ENCODE measurements at places on chromosomes 5 and 9. TPM values are rescaled to one million over a fixed set of nuclear protein-coding genes. Genes with fewer than 3 reads are reported as not detected.

DNA sequence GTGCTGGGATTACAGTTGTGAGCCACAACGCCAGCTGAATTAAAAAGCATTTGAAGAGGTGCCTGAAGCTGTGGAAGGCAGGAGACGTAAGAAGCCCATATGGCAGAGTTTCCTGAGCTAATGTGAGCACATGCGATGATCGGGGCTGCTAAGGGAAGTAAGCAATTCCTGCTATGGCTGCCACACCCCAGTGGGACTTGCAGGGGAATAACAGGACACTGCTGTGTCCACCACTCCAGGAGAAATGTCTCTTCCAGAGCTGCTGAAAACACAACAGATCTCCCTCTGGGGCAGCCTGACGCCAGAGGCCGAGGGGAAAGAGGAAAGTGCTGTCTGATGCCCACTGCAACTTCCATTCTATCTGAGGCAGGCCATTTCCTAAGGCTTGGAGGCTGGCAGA is 46.2 kb upstream of the ANKRD55 start:
- DNase-seq, result no peak

Gene MYOT
- polyA plus RNA-seq, result 327 TPM

GRCh38 chr5:35228310-35228709 is 2.0 kb downstream of the PRLR start:
- no peak for DNase-seq

DNA sequence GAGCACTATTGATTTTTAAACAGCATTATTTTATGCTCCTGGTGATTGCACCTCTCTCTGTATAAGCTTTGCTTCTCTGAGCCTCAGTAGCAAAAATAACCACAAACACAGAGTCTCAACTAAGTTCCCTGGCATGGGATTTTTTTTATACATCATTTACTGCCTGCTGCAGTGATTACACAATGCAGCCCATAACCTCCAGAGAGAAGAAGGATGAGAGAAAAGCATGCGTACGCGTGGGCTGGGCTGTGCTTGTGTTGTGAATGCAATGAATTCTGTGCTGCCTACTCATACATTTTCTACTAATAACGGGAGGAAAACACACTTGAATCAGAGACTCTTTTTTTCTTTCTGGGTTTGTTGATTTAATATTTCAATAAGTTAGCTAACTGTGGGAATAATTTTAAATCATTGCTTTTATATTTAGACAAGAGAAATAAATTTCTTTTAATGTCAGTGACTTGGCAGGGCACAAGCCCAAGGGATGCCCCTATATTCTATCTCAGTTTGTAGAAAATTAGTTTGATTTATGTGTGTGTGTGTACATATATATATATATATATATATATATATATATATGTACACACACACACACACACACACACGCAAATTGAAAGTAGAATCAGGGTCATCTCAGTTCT is 351.5 kb downstream of the MED10 start:
- DNase-seq, result peak; percentile 4

GRCh38 chr9:130711469-130711868 is 17.9 kb downstream of the EXOSC2 start:
- DNase-seq, result no peak

- no peak for DNase-seq
Observed at GRCh38 chr9:70435948-70436347, 21.5 kb upstream of the KLF9 start.

GRCh38 chr9:5231212-5231611 is at the start of gene INSL4:
Gene INSL4, plus strand, starts transcription at chr9:5231419. Its CDS starts 105 bp downstream, at chr9:5231524.
- no peak for DNase-seq

DNA sequence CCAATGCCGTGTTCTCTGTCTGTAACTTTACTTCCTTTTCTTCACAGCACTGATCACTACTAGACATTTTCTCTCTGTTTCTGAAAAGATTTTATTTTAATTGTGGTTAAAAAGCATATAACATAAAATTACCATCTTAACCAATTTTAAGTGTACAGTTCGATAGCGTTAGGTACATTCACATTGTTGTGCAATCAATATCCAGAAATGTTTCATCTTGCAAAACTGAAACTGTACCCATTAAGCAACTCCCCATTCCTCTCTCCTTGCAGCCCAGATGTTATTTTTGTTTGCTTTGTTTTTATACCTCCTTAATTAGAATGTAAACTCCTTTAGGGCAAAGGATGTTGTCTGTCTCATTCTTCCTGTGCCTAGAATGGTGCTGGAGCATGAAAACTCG is 47.5 kb downstream of the COL27A1 start:
- DNase-seq, result no peak

Gene TMEFF1
- 1.5 TPM for polyA plus RNA-seq

GRCh38 chr9:12702160-12702758 is 9.1 kb downstream of the TYRP1 start:
- peak; percentile 49 for DNase-seq

- no peak for DNase-seq
Observed at GRCh38 chr9:112065806-112066606, 109.1 kb downstream of the SUSD1 start.

DNA sequence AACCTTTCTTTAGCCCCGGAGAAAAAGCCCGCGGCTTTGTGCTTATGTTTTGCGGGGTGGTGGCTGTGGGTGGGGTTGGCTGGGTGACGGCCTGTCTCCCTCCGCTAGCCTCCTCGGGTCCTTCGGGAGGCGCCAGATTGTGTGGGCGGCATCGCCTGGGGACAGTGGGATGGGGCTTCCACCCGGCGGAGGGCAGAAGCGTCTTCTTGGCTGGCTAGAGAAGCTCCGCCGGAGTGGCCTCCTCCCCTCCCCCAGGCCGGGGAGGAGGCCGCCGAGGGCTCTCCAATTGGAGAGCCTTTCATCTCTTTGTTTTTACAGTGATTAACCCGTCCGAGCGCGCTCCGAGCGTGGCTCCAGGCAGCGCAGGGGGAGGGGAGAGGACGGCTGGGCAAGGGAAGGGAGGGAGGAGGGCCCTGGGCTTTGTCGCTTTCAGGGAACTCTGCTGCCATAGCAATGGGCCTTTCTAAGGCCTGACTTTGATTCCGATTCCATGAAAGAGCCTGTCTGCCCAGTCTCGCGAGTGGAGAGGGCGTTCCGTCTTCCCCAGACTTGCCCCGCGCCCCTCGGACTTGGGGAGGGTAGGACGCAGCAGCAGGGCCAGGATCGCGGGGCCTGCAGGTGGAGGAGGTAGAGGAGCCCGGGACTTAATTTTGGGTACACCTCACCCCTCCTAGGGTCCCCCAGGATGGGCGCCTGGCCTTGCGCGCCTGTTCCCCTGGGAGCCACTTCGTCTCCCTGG is 36.7 kb upstream of the TIFAB start:
- no peak for DNase-seq

Gene FOXD4L5
- polyA plus RNA-seq, result 0.90 TPM

DNA sequence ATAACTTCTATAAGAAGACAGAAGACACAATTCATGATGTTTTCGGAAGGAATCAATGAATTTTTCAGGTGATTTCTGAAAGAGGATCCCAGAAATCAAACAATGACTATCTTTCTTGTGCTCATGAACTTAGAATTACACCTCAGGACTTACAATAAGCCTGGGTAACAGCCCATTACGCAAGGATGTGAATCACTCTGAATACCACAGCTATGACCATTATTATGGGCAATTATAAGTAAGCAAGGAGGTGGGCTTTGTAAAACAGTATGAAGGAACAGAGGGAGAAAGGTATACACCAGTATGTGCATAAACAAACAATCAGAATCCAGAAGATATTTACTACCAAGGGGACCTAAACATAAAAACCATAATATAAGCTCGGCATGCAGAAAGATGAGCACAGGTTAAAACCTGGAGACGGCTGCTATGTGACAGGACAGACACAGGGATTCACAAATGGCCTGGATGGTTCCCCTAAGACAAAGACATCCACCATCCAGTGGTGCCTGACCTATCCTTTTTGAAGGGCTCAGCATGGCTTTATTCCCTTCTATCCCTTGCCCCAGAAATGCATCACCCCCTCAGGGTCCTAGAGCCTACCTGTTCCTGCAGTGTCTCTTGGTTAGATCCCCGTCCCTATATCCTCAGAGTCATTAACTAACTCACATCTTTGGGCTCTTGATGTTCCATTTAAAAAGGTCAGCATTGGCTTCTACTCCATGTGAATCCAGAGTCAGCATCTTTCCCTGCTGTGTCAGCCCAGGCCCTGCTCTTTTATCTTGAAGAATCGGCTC is 21.8 kb upstream of the PPP2CA start:
- DNase-seq, result no peak

DNA sequence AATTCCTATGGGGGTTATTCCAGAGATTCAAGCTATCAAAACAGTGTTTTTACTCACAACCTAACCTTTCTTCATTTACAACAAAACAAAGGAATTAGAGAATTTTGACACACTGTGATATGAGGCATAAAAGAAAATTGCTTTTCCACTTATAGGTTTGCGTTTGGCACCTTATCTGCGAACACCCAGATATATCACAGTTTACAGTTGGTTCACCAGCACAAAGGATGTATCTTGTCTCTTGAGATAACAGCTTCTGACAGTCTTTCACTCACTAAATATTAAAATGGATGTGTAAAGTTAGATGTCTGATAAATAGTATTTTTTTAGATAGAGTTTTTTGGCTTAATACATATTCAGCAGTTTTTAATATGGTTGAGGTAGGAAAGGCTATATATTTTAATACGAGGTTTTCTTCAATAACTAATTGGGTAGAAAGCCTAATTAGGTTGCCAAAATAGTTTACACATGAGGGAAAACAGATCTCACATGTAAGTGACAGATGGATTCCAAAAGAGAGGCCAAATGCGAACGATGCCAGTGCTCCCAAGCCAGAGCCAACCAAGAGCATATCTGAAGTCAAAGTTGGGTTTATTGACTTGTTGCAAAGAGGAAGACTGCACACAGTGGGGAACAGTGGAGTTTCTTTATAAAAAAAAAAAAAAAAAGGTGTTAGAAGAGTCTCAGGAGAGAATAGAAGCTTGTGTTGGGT is 1495.2 kb downstream of the MAT2B start:
- DNase-seq, result no peak

Gene SPATA31D4
- polyA plus RNA-seq, result not detected

GRCh38 chr5:98975223-98975622 is 46.4 kb upstream of the CHD1 start:
- no peak for DNase-seq

Gene IL3
- polyA plus RNA-seq, result not detected

Gene SPATA31A5
- polyA plus RNA-seq, result not detected

GRCh38 chr9:123996731-123997421 is 14.7 kb upstream of the LHX2 start:
- peak; percentile 16 for DNase-seq

Gene FRRS1L
- polyA plus RNA-seq, result 1.4 TPM

Gene MYMK
- polyA plus RNA-seq, result 58.2 TPM

DNA sequence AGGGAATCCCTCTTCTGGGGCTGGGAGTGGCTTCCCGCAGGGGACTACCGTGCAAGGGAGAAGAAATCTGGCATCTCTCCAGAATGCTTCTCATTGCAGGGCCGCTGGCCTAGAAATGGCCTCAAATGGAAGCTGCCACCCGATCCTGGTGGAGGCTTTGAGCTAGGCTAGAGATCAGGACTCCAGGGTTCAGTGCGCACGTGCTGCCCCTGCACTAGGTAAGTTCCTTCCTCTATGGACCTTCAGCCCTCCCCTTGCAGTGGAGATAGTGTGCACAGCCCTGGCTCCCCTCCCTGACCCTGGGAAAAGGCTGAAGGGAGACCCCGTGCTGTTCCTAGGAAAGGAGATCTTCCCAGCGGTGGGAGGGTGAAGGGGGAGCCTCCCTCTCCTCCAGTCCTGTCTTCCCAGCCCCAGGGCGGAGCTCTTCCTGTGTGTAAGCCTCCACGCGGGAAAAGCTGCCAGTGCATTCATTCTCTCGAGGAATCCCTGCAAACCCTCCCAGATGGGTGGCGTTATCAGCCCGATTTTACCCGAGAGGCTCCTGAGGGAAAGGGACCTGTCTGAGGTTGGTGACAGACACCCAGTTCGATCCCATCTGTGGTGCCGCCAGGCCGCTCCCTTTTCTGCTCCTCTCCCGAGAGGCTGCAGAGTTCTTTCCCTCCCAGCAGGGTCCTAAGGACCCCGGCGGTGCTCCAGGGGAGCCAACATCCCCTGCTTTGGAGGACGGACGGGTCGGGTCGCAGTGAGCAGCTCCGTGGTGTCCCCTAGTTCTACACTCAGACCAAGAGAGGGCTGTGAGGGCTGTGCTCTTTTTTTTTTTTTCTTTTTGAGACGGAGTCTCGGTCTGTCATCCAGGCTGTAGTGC is 1.4 kb upstream of the CERCAM start:
- no peak for DNase-seq

GRCh38 chr5:62722360-62722759 is 143.7 kb downstream of the LRRC70 start:
- DNase-seq, result no peak

DNA sequence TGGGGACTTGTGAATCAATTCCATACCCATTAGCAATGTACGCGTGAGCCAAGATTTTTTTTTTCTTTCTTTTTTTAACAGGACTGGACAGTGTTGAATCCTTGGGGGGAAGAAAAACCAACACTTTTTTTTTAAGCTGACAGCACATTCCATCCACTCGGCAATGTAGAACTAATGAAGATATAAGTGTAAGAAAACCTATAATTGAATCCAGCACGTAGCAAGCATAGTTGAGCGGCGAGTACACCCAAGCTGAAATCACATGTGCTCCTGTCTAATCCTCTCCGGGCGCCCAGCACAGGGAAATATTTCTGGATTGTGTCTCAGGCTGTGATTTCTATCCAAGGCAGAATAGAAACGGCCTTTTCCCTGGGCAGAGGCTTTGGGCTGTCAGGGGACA is 118.2 kb downstream of the BOD1 start:
- DNase-seq, result no peak

Gene KCNV2
- 0.27 TPM for polyA plus RNA-seq

Gene CD180
- polyA plus RNA-seq, result 0.92 TPM

DNA sequence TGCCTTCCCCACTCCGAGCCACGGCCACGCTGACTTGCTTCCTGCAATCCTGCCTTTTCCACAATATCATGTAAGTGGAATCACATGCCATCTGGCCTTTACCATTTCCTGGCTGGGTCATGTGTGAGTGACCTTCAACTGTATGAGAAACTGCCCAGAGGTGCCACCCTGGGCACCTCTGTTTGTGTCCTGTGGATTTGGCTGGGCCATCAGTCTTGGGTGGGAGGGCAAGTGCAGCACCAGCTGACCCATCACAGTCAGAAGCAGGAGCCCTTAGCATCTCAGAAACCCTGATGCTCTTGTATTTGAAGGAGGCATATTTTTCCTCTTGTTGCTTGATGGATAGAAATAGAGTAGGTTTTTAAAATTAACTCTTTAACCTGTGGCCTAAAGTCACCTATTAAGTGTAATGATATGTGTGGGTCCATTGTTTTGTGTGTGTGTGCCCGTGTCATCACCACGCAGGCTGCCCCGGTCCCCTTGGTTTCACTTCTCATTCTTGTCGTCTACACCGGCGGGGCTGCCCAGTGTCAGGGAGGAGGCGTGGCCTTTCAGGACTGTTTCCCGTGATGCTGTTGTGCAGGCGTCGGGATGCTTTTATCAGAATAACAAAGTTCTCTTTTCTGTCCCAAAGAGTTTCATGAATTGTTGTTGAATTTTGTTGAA is 52.1 kb upstream of the CACNA1B start:
- DNase-seq, result no peak

- no peak for DNase-seq
Observed at GRCh38 chr9:14525856-14526255, 167.4 kb downstream of the ZDHHC21 start.

- no peak for DNase-seq
Observed at GRCh38 chr9:32161720-32162119, 222.7 kb upstream of the ACO1 start.

- no peak for DNase-seq
Observed at GRCh38 chr9:78930281-78930680, 633.4 kb downstream of the PSAT1 start.

- no peak for DNase-seq
Observed at GRCh38 chr5:51278539-51278938, 104.7 kb upstream of the ISL1 start.

Gene ADGRV1
- 0.92 TPM for polyA plus RNA-seq

Gene GPSM1
- polyA plus RNA-seq, result 26.0 TPM

GRCh38 chr9:91416096-91416712 is 7.4 kb downstream of the NFIL3 start:
- DNase-seq, result no peak
